ENCODE measurements at places on chromosomes 6 and 20. TPM values are rescaled to one million over a fixed set of nuclear protein-coding genes. Genes with fewer than 3 reads are reported as not detected.

DNA sequence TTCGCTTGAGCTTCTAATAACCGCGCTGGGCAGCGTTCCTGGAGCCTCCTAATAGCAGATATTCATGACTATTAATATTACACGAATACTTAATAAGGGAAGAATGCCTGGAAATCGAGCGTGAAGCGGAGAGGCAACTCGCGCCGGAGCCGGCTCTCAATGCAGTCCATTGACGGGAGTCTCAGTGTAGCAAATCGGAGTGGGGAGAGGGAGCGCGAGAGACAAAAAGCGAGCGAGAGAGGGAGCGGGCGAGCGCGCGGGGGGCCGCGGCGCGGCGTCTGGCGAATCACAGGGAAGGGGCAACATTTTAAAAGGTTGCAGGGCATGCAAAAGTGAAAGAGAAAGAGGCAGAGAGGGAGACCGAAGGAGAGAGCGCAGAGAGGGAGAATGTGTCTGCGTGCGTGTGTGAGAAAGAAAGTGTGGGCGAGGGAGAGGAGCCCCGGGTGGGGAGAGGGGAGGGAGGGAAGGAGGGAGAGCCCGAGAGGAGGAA lies 2.9 kb downstream of the TFAP2A start:
- DNase-seq, result no peak

- no peak for DNase-seq
Observed at GRCh38 chr6:25534942-25535631, 116.9 kb upstream of the SCGN start.

- no peak for DNase-seq
Observed at GRCh38 chr20:36126836-36127527, 27.6 kb upstream of the EPB41L1 start.

Gene CPNE5
- 13.2 TPM for polyA plus RNA-seq
